Astrocyte of the spinal cord (primary cell): ENCODE measurements at places on chromosomes 5 and 9.

DNA sequence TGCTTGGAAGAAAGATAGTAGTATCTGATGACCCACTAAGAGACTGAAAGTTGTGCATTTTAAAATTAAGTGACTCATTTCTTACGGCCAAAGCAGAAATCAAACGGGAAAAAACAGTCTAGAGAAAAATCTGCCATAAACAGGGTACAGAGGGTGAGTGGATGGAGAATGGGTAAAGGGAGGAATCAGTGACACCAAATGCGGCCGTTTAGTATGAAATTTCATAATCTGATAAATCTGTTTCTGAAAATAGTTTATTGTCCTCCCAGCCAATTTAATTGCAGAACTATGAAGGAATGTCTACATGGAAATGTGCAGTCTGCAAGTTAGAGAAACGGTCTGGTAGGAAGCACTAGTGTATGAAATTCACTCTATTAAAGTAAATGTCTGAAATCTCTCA, 39.5 kb downstream of the ADAMTS12 start:
- peak; percentile 49 for DNase-seq

- DNase-seq, result no peak
Measured at GRCh38 chr9:92977279-92977678, 30.0 kb downstream of the FGD3 start.

- peak; percentile 97 for DNase-seq
Measured at GRCh38 chr9:124779368-124780059, 2.6 kb downstream of the OLFML2A start.

- no peak for DNase-seq
Measured at GRCh38 chr5:118597543-118597942, 390.8 kb downstream of the DTWD2 start.

DNA sequence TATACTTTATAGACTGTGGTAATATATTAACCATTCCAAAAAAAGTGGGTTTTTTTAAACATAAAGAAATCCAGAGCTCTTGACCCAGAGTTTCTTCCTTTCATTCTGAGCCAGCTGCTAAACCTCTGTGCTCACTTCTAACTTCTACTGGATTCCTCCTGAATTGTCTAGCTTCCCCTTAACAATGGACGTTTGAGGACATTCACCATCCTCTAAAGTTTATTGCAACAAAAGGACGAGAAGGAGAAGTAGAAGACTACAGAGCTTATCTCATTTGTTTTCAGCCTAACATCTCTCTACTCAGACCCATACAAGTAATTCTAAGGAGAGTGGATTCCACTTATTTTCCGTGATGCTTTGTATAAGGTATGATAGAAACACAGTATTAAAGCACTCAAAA, 284.2 kb downstream of the MAST4 start:
- no peak for DNase-seq

DNA sequence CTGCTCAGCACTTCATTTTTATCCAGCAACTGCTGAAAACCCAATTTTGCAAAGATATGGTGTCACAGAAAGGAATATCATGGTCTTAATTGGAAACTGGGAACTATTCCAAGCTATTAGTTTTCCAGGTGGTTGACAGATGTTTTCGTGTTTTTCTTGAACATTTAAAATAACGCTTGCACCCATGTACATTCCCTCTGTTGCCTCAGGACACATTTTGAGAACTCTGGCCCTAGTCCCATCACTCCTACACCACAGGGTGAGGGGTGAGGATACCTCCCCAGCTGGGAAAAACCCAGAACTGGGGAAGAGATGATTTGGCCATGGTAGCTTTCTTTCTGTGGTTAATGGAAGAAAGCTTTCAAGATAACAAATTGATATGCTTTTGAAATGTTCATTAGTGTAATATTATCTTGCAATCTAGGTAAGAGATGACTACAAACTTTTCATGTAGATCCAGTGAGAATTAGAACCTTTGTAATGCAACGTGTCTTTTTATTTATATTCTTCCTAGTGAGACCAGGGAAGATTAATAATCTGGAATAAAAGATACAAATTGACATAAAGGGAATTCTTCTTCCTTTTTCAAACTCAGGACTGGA, 627.0 kb downstream of the RAB3C start:
- DNase-seq, result peak; percentile 9

DNA sequence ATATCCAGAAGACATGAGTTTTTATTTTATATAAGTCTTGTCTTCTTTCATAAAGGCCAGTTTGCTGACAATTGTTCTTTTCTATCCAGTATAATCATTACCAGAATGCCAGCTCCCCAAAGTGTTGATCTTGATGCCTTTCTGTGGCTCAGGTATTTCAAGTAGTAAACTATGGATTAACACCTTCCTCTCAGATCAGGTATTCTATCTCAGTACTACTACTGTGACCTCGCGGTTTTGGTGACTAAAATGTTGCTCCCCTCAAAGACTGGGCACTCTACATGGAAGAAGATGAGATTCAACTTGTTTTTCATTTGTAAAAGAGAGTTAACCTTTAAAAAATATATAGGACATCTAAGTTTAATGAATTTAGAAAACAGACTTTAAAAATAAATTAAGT, 58.1 kb downstream of the GNG10 start:
- no peak for DNase-seq

DNA sequence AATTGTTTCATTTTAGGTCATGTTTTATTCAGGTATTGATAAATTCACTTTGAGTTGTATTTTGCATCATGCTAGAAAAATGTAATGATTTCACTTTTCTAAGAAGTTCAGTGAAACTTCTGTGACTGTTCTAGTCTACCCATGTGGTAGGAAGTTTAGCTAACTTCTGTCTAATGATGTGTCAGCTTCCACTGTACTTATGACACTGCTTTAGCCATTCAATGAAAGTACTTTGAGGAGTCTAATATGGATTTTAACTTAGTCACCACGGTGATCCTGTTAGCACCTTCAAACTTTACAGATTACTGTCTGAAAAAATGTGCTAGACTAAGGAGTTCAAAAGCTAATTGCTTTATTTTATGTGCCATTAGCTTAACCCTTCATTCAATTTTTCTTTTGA, 1510.5 kb upstream of the CDH9 start:
- peak; percentile 32 for DNase-seq

DNA sequence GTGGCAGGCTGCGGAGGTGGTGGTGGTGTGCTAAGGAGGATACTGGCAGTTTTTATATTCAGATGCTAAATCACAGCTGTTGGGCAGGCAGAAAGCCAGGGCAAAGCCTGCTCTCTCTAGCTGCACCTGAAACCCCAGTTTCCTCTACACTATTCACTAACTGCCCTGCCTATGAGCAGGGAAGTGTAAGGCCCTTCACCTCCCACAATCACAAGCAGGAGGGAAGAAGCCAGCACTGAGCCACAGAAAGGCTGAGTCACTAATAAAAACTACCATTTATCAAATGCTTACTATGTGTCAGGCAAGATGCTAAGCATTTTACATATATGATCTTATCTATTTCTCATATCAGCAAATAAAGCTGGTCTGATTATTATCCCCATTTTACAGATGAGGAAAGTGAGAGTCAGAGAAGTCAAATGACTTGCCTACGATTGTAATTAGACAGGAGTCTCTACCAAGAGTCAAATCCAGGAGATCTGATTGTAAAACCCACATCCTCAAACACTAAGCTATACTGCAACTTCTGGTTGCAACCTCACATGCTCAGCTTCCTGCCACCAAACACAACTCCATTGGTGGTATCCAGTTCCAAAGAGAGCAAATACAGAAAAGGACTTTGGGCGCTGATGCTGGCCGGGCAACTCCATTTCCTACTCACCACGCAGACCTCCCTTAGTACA, 17.7 kb upstream of the IL6ST start:
- peak; percentile 57 for DNase-seq

GRCh38 chr5:149284501-149284900, 12.8 kb downstream of the AFAP1L1 start:
- no peak for DNase-seq
